ENCODE measurements at places on chromosomes 5 and 9.

- DNase-seq = no peak
These were observed 34.2 kb downstream of the MEGF10 start for GRCh38 chr5:127324756-127325155.

DNA sequence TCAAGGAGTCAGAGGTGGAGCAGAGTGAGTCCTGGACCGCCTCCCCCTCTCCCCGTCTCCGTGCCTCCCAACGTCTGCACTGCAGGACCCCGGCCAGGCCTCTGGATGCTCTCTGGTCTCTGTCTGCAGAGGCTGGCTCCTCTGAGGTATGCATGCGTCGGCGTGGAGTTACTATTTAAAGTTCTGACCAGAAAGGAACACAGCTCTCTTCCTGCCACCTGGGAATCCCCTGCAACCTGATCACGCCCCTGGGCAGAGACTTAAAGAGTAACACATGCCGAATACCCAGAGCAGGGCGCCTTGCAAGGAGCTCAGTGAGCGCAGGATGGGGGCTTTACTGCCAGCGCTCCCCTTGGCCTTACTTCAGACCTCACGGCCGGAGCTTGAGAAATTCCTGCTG, 16.0 kb downstream of the ANXA6 start:
- no peak for DNase-seq

- DNase-seq = no peak
These were observed 263.0 kb upstream of the FBXL7 start for GRCh38 chr5:15236911-15237508.

DNA sequence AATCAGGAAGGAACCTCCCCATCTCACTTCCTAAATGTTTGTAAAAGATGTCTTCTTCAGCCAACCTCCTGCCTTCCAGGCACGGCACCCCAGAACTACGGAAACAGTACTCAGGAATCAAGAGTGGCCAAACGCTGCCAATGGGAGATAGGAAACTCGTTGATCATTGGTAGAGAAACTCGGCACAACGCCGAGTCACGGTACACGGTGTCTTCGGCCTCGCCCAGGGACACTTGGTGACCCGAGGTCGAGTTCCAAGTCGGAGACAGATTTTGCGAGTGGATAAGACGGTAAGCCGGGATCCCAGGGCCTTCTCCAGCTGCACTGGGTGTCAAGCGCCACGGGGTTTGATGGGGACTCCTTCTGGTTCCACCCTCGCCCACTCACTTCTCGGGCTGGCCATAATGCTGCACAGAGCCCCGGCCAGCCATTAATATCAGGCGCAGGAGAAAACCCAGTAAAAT, 343 bp downstream of the KIAA0825 start:
- peak; percentile 78 for DNase-seq

GRCh38 chr9:137974746-137975526, 97.4 kb downstream of the CACNA1B start:
- DNase-seq = no peak

GRCh38 chr5:15715967-15716366, 216.0 kb downstream of the FBXL7 start:
- DNase-seq = no peak

GRCh38 chr5:33035851-33036527, 324.9 kb downstream of the NPR3 start:
- no peak for DNase-seq

DNA sequence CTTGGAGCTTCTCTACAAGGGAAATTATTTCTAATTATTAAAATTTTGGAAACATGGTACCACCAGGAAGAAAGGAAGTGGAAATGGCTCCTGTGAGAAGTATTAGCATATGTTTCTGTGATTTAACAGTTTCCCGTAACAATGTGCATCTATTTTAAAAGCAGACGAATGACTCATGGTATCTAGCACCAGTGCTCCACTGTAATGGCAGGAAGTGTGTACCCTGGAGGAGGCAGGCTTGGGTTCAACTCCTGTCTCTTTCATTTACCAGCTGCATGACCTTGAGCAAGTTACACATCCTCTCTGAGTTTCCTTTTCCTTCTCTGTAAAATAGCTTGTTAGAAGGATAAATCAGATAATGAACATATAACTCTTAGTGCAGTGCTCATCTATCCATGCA, 41.0 kb upstream of the ANGPTL2 start:
- DNase-seq = peak; percentile 82

DNA sequence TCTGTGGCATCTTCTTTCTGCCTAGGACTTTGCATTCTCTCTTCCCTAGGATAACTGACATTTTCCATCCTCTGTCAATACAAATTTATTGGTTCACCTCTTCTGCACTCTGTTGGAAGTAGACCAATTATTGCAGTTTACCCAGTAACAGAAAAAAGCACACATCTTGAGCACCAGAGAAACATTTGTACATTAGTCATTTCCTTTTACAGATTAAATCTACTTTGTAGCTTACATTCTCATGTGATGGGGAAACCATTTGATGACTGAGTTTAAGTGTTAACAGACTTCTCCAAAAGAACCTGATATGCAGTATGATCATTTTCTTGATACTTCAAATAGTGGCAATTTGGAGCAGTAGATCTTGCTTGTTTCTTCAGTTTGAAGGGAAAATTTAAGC, 1098.8 kb downstream of the DTWD2 start:
- peak; percentile 76 for DNase-seq
